ENCODE measurements at places on chromosomes 5 and 9.

DNA sequence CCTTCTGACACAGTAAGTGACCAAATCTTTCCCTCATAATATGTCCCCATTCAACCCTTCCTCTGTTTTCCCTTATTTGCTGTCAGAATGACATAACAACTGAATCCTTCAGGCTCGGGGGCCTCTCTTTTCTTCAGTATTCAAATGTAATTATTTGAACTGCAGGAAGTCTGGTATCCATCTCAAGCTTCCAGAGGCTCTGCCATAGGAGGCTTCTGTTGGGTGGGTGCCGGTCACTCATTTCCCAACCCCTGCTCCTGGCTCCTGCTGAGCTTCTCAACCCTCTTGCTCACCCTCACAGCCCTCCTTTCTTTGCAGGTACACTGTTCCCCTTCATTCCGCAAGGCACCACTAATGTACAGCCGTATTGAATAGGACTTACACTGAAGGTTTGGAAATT, 151.8 kb upstream of the MAP3K1 start:
- no peak for DNase-seq

DNA sequence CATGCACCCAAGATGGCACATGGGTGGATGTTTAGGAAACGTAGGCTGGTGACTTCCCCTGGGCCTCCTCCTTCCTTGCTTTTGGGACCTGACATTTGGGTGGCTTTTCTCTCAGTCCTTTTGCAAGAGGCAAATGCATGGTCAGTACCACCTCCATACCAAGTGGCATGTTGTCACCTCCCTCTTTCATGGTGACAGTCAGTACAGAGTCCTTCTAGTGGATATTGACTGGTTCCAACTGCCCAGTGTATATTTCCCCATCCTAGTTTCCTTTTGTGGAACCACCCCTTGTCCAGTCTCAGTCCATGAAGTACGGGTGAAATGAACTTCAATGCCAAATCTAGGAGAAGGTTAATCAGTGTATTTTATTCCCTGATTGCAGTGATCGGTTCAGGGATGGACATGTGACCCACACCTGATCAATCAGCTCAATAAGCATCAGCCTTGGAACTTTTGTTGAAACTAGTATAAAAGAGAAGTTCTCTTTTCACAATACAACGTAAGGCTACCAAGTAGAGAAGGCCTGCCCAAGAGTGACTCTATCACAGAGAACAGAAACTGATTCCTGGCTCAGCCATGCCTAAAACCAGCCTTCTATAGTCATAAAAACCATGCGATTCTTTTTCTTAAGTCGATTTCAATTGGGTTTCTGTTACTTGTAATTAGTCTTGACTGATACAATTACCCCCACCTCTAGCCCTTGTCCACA, 143.4 kb upstream of the KLF9 start:
- DNase-seq = no peak

- DNase-seq = no peak
Observed at GRCh38 chr5:38596981-38597380, 40.5 kb upstream of the LIFR start.

GRCh38 chr5:171688696-171689495, 96.7 kb upstream of the SMIM23 start:
- DNase-seq = no peak

- no peak for DNase-seq
Observed at GRCh38 chr5:56317923-56318561, 84.9 kb upstream of the ANKRD55 start.

- DNase-seq = no peak
Observed at GRCh38 chr9:131503626-131504465, 1.1 kb downstream of the POMT1 start.

DNA sequence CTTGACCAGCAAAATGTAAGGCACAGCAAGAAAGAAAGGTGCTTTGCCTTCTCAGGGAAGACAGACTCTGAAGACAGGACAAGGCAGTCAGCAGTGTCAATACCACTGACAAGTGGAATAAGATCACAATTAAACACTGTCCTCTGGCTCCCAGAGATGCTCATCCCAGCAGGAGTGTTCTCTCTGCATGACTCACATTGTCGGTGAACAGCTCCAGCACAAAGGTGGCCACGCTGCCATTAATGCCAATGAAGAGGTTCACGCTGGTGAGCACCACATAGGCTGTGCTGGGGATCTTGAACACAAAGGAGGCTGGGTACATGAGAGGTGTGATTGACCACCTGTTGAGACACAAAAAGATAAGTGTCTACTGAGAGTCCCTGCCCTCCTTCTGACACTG, 31.9 kb downstream of the NIPSNAP3B start:
- DNase-seq = no peak

GRCh38 chr5:127236254-127236653, 54.3 kb upstream of the MEGF10 start:
- no peak for DNase-seq

GRCh38 chr5:82095536-82095935, 123.7 kb downstream of the ATG10 start:
- DNase-seq = no peak

DNA sequence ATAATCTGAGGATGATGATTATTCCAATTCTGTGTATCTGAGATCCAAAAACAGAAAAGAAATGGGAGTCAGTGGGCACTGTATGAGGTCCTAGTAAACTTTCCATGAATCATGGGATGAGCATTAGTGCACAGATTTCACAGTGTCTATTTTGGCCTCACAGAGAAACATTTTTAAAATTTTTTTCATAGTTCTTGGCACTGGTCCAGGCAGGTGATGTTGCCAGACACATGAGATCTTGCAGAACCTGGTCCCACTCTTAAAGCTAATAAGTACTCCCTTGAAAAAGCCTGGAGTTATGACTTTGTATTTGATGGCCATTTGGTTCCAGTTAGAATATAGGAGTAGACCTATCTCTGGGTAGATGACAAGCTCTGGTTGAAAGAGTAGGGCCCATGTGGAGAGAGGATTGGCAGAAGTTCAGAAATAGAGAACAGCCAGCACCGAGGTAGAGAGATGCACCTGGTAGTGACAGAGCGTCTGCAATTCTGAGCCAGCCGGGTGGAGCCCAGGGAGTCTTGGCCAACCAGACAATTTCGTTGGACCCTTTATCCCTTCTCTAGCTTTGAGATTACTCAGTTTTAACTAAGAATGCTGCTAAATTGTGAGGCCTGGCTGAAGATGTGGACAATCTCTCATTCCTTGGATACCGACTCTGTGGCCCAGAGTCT, 6.3 kb upstream of the TNFSF15 start:
- no peak for DNase-seq

DNA sequence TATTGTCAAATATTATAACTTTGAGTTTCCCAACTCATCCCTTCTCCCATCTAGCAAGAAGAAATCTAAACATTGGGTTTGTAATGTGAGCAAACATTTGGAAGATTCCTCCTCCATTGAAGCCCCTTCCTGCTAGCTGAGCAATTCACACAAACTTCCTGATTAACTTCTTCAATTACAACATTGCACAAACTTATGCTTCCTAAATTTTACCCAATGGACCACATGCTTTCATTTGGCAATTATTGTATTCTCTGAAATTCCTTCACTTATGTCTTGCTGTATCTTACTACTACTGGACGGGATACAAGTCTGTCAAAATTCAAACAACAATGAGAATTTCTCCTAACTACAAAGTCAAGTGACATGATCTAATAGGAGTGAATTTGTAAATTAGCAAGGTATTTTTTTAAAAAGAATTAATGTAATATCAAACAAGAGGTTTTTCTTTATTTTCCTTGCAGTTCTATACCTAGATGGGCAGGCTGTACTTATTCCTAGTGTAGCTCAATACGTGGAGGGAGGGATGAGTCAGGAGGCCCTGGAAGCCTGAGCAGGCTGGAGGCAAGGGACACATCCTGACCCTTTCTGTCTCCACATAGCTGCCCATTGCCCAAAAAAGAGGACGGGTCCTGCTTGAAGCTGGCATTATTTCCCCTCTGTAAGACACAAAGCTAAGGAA, 11.8 kb upstream of the IFNW1 start:
- no peak for DNase-seq

- no peak for DNase-seq
Observed at GRCh38 chr5:4370218-4370617, 769.9 kb upstream of the ADAMTS16 start.

DNA sequence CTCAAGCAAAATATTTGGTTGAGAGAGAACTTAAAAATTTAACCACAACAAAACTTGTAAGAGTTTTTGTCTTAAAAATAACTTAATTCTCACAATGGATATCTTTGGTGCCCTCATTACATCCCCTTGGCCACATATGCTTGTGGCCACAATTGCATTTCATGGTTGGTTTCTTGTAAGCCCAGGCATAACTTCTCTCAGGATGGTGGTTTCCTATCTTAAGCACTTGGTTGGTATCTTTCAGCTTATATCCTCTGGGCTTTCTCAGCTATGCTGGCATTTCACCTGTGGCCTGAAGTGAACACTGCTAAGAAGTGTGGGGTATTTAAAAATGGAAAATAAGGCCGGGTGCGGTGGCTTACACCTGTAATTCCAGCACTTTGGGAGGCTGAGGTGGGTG, 212.4 kb upstream of the MEF2C start:
- no peak for DNase-seq
